ENCODE measurements at places on chromosomes 6 and 20. TPM values are rescaled to one million over a fixed set of nuclear protein-coding genes. Genes with fewer than 3 reads are reported as not detected.

Gene OR2B6
- polyA plus RNA-seq, result 0.18 TPM

Gene ADGRB3
- not detected for polyA plus RNA-seq

Gene DUSP15
- polyA plus RNA-seq, result 0.96 TPM

Gene GJA10
- polyA plus RNA-seq, result not detected

Gene GFOD1
- 3.1 TPM for polyA plus RNA-seq

Gene PI16
- not detected for polyA plus RNA-seq

Gene SEMG1
- not detected for polyA plus RNA-seq

Data from A549 (cell line).